HT-29 (cell line): ENCODE measurements at places on chromosomes 4 and X. TPM values are rescaled to one million over a fixed set of nuclear protein-coding genes. Genes with fewer than 3 reads are reported as not detected.

The LRP2BP gene
- total RNA-seq, result 0.13 and 0.61 TPM in 2 replicates

The MAML3 gene
- 8.6 and 11.8 TPM in 2 replicates for total RNA-seq

The CLIC2 gene
- 0.73 TPM in 1 of 2 replicates, not detected in the other for total RNA-seq

The KIAA1210 gene
- total RNA-seq, result not detected in 2 replicates

The OTUD6A gene
- not detected in 2 replicates for total RNA-seq

The DSPP gene
- not detected in 2 replicates for total RNA-seq
